ENCODE measurements at places on chromosomes 12 and 14. TPM values are rescaled to one million over a fixed set of nuclear protein-coding genes. Genes with fewer than 3 reads are reported as not detected.

Gene CCDC177
- under 0.01 TPM for total RNA-seq

Gene PPFIA2
- 2.2 TPM for total RNA-seq

Gene FAM181A
- not detected for total RNA-seq

Gene KIF21A
- 3.6 TPM for total RNA-seq

Gene KRT1
- total RNA-seq: not detected

Gene DRAM1
- total RNA-seq: 55.6 TPM

Gene CEBPE
- not detected for total RNA-seq

Gene METTL3
- total RNA-seq: 41.5 TPM

Gene ARHGDIB
- total RNA-seq: 1.1 TPM

Gene OASL
- total RNA-seq: 0.57 TPM

Gene CCT2
- total RNA-seq: 153 TPM

Gene FAR2
- 7.3 TPM for total RNA-seq

Gene TGM1
- 1.6 TPM for total RNA-seq

Gene HAL
- under 0.01 TPM for total RNA-seq

Gene SMCO2
- total RNA-seq: 0.14 TPM

Gene SGPP1
- 28.0 TPM for total RNA-seq

Gene KERA
- not detected for total RNA-seq

Gene RASSF9
- 0.85 TPM for total RNA-seq

Gene CYP27B1
- total RNA-seq: 0.14 TPM

Gene ACSS3
- 22.3 TPM for total RNA-seq

Gene SLCO1B1
- not detected for total RNA-seq
